ENCODE measurements at places on chromosomes 4 and X.

DNA sequence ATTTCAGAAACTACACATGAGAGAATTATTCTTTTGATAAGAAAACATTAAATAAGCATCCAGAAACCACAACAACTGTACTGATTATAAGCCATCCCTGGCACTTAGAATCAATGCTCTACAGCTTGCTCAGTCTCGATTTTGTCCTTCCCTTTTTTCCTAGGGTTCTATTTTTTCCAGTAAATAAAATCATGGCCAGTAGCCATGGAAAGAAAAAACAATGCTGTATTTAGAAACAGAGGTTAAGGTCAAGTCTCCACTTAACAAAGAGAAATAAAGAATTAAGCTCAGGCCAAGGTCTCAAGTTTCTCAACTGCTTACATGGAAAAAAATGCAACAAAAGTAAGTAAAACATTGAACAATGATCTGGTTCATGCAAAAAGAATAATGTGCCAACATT is 38.7 kb upstream of the GRID2 start:
- no peak for DNase-seq

DNA sequence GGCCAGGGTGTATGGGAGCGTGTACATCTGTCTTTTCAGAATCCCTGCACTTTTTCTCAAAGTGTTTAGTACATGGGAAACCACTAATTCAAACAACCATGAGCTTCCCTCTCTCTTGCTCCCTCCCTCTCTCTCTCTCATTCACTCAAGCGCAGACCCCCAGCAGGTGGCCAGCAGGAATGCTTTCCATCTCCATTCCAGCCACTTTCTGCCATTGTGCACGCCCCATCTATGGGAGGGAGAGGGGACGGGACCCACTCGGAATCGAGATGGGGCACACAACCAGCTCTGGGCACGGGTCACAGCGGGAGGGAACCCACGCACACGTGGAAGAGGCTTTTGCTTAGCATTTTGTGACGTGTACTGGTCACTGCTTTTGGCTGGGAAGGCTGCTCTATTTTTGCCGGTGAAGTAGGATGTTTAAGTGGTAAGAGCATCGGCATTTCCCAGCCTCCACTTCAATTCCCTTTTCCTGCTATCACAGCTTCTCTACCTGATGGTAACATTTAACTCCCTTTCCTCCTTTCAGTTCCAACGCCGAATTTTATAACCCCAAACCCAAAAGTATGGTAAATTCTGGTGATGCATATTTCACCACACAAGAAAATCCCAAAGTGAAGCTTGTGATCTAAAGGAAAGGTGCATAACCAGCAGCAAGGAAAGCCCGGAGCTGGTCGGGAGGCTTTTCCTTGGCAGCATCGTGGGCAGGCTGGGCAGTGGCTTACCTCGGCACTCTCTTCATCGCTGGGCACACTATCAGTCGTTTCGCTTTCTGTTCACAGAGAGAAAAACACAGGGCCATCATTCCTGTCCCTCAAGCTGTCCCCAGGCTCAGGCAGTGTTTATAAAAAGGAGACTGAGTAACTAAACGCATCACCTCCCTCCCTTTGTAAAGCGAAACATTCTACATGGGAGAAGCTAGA is 84.1 kb downstream of the IRF2 start:
- DNase-seq: no peak

GRCh38 chrX:40065296-40066046 is 32.3 kb downstream of the BCOR start:
- DNase-seq: no peak

DNA sequence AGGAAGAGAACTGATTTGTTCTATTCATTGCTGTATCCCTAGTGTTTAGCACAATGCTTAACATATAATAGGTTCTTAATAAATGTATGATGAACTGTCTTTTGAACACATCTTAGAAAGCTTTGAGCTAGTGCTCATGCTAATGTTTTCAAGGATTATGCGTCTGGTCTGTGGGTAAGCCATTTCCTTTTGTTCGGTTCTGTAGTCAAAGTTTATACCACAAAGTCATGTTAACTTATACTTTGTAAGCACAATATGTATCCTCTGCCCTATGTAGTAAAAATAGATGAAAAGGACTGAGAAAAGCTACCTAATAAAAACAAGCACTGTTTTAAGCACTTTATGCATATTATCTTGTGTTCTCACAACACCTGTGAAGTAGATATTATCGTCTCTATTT is 301.9 kb downstream of the GLUD2 start:
- no peak for DNase-seq

All from stimulated activated CD4-positive, alpha-beta T cell treated with anti-CD3 and anti-CD28 coated beads, TNF-alpha, amount 100 ng/mL, for 1 hour (primary cell).